Activated T-cell treated with anti-CD3 and anti-CD28 coated beads for 4 hours (primary cell): ENCODE measurements at places on chromosomes 16 and 17.

DNA sequence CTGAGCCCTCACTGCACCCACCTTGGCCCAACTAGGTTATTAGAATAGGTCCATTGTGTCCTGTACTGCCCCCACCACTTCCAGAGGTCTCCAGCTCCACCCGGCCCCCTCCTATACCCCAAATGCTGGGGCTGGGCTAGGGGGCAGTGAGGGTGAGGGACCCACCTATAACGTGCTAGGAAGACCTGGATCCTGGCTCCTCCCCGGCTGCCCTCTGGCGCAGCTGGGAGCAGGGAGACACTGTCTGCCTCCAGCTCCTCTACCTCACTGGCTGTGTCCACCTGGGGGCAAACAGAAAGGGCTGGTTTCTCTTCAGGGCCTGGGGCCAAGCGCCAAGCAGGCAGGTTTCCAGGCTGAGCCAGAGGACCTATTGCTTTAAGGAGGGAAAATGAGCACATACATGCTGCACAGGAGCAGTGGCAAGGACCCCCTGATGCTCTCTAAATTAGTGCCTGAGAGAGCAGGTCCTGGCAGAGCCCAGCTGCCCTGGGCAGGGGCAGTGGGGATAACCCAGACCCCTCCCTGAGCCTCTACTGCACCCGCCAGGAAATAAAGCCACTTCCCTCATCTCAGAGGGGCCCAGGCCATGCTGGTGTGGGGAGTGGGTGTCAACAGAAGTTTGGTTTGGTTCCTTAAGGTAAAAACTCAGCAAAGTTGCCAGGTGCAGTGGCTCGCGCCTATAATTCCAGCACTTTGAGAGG is 12.2 kb downstream of the TSPOAP1 start:
- no peak for DNase-seq

- no peak for DNase-seq
Observed at GRCh38 chr17:76893623-76894334, 25.6 kb downstream of the MGAT5B start.

- no peak for DNase-seq
Observed at GRCh38 chr17:693791-694638, 20.6 kb downstream of the VPS53 start.

DNA sequence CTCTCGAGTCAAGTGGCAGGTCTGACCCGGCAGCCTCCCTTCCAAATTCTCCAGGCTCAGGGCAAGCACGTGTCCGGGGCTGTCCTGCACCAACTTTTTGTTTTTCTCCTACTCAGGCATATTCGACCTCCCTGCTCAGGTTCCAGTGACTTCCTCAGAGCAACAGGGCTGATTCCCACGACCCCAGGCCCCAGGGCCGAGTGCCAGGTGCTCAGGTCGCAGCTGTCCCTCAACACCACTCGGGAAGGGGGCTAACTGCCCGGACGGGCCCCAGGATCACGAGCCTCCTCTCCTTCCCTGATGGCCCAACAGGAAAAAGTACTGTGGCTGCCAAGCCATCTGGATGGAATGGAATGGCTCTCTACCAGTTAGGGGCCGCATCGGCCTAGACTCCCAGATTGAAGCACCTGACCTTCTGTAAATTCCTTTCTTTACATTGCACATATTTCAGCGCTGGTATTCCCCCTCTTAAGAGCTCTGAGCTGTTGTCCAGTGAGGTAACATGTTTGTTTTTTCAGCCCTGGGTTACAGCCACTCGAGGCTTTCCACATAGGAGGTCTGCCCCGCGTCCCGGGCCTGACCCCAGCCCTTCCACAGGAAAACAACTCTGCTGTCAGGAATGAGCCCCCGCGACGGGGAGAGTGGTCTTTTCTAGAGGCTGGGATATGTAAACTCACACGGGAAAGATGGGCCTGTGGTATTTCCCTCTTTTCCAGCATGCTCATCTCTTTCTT is 25.0 kb downstream of the NXN start:
- DNase-seq: no peak

- DNase-seq: no peak
Observed at GRCh38 chr16:78624366-78624765, 524.9 kb downstream of the WWOX start.

- DNase-seq: no peak
Observed at GRCh38 chr16:58882292-58882691, 148.2 kb upstream of the GOT2 start.

- DNase-seq: no peak
Observed at GRCh38 chr17:31481783-31482081, 90.3 kb downstream of the RAB11FIP4 start.

DNA sequence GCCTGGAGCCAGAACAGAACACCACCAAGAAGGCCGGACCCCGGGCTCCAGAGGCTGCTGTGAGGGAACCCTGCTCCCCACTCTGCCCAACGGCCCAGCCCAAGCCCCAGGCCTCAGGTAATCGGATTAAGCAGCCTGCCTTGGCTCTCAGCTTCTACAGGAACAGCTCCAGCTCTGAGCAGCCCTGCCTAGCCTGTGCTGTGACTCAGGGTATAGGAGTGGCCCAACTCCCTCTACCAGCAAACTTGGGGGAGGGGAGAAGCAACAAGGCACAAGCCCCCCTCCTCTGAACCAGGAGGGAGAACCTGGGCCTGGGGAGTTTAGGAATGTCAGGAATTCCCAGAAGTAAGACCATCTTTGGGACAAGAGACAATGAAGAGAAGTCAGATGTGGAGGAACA is 849 bp upstream of the SOX15 start:
- DNase-seq: no peak
